Vagina (tissue), 2 donors: ENCODE measurements at places on chromosomes 3 and 15. TPM values are rescaled to one million over a fixed set of nuclear protein-coding genes. Genes with fewer than 3 reads are reported as not detected.

- H3K27ac ChIP-seq: peak overlapping the region; percentile 85
- DNase-seq: no peak
- H3K4me3 ChIP-seq: no peak overlapping the region
- peaks cover 81% of the 10 kb centered on the region for H3K4me1 ChIP-seq
- H3K36me3 ChIP-seq: no peaks in the 10 kb centered on the region
- no peaks in the 10 kb centered on the region for H3K27me3 ChIP-seq
These were observed 26.4 kb downstream of the ANXA2 start for GRCh38 chr15:60371175-60372051.

GRCh38 chr15:39581793-39582285, 960 bp downstream of the THBS1 start:
- H3K27ac ChIP-seq: peak overlapping the region; percentile 87
- H3K4me3 ChIP-seq: peak overlapping the region; percentile 53
- DNase-seq: no peak
- H3K27me3 ChIP-seq: no peaks in the 10 kb centered on the region

GRCh38 chr3:21326704-21327475, 424.1 kb downstream of the ZNF385D start:
- H3K36me3 ChIP-seq: no peaks in the 10 kb centered on the region
- H3K27me3 ChIP-seq: no peaks in the 10 kb centered on the region
- DNase-seq: no peak
- no peak overlapping the region for H3K27ac ChIP-seq
- H3K4me3 ChIP-seq: no peak overlapping the region
- H3K4me1 ChIP-seq: no peaks in the 10 kb centered on the region

DNA sequence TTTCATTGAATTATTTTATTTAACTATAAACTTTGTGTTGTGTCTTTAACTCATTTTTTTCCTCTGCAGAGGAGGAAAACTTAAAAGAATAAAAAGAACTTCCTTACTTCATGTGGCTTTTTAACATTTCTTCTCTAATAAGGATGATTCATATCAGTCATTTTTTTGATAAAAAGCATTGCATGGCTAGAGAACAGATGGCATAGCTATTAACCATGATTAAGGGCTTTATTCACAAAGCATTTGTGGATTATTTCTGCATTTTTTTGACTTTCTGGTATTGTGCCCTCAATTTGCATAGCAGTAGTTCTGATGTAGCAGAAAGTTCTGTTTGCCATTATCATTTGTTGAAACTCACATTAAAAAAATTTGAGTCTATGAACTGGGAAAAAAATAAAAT, 540.8 kb downstream of the SI start:
- no peak for DNase-seq
- no peak overlapping the region for H3K4me3 ChIP-seq
- H3K27me3 ChIP-seq: no peaks in the 10 kb centered on the region
- no peak overlapping the region for H3K27ac ChIP-seq

DNA sequence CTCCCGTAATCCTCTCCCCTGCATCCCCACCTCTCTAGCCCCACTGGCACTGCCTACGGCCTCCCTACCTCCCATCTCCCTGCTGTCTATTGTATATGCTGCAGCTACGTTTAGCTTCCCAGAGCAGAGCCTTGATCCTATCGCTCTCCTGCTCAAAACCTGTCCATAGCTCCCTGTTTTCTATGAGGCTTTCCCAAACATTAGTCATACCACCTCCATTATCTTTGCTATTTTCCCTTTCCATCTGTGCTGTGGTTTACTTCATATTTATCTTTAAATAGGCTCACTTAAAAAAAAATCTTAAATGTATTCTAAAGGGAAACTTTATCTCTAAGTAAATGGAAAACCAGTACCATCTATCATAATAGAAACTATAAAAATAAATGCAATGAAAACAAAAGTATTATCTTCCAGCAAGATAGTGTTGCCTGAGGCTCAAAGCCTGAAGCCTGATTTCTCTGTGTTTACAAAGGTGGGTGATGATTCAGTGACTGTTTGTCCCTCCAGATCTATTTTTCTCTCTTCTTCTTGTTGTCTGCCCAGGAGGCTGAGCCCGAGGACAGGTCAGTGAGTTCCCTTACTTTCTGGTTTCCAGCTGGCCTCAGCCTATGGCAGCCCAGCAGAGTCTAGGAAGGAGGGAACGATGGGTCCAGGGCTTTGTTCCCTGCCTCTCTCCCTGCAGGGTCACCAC, 397.1 kb upstream of the CFAP20DC start:
- H3K4me3 ChIP-seq: no peak overlapping the region
- no peak for DNase-seq
- no peaks in the 10 kb centered on the region for H3K27me3 ChIP-seq
- no peaks in the 10 kb centered on the region for H3K4me1 ChIP-seq
- H3K27ac ChIP-seq: no peak overlapping the region
- no peaks in the 10 kb centered on the region for H3K36me3 ChIP-seq

GRCh38 chr15:66763186-66764071, 61.4 kb downstream of the SMAD6 start:
- no peaks in the 10 kb centered on the region for H3K27me3 ChIP-seq
- peaks cover 63% of the 10 kb centered on the region for H3K4me1 ChIP-seq
- no peak overlapping the region for H3K27ac ChIP-seq
- DNase-seq: no peak
- H3K36me3 ChIP-seq: no peaks in the 10 kb centered on the region
- H3K4me3 ChIP-seq: no peak overlapping the region

- no peak for DNase-seq
- H3K27me3 ChIP-seq: no peaks in the 10 kb centered on the region
- H3K27ac ChIP-seq: no peak overlapping the region
- H3K4me3 ChIP-seq: no peak overlapping the region
- H3K36me3 ChIP-seq: no peaks in the 10 kb centered on the region
These were observed 27.2 kb downstream of the AQR start for GRCh38 chr15:34942363-34942762.

DNA sequence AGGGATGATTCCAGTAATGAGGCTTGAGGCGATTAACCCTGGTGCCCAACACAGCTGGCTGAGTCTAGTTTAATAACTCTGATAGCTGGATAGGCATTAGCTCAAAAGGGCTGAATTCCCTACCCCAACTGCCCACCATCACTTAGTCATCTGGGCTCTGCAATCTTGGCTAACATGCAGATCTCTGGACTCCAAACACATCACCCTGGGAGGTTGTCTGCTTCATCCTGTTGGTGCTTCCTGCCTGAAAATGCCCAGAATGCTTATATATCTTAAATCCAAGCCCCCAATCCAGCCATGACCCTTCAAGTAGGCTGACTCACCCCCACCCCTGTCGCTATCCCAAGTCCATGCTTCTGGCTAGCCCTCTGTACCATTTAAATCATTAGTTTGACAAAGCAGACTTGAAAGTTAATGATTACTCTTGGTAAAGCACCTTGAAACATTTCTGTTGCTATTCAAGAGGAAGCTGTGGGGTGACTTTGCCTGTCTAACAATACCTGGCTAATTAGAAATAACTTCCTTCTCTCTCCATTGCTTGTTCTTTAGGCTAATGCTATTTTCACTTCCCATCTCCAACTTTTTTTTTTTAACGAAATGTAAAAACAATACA, 107.0 kb upstream of the RORA start:
- H3K27ac ChIP-seq: no peak overlapping the region
- H3K4me3 ChIP-seq: no peak overlapping the region
- no peak for DNase-seq
- no peaks in the 10 kb centered on the region for H3K4me1 ChIP-seq
- no peaks in the 10 kb centered on the region for H3K36me3 ChIP-seq

GRCh38 chr15:74746389-74746788, 2.3 kb upstream of the CYP1A2 start:
- no peaks in the 10 kb centered on the region for H3K4me1 ChIP-seq
- no peak overlapping the region for H3K4me3 ChIP-seq
- no peak for DNase-seq

The IFRD2 gene
- total RNA-seq: 37.3 TPM
